ENCODE measurements at places on chromosomes 3 and 15.

DNA sequence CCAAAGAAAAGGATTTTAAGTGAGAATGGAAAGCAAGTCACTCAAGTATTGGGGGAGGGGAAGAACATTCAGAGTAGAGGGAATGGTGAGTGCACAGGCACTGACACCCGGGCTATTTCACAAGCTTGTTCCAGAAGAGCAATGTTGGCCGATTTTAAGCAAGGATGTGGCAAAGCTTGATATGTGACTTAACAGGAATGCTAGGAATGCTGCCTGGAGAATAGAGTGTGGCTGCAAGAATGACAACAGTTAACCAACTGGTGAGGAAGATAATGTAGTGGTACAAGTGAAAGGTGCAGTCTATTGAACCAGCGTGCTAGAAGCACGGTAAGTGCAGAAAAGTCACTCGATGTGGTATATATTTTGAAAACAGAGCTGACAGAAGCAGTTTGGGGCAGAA, 6.2 kb upstream of the CCDC80 start:
- DNase-seq = peak; percentile 32

DNA sequence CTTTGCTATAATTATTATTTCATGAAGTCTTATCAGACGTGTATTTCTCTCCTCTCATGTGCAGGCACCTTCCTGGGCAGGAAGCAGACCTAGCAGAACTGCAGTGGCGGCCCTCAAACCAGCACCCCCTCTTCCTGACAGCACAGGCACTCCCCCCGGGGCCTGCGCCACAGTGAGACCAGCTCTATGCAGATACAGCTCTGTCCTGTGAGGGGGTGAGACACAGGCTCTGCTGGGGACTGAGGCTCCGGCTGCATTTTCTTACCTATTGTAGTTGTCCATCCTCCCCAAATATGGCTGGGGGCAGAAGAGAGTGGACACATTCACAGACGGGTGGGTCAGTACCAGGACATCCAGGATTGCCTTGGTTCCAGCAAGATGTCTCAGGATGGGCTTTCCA, 5.0 kb downstream of the CISH start:
- no peak for DNase-seq

DNA sequence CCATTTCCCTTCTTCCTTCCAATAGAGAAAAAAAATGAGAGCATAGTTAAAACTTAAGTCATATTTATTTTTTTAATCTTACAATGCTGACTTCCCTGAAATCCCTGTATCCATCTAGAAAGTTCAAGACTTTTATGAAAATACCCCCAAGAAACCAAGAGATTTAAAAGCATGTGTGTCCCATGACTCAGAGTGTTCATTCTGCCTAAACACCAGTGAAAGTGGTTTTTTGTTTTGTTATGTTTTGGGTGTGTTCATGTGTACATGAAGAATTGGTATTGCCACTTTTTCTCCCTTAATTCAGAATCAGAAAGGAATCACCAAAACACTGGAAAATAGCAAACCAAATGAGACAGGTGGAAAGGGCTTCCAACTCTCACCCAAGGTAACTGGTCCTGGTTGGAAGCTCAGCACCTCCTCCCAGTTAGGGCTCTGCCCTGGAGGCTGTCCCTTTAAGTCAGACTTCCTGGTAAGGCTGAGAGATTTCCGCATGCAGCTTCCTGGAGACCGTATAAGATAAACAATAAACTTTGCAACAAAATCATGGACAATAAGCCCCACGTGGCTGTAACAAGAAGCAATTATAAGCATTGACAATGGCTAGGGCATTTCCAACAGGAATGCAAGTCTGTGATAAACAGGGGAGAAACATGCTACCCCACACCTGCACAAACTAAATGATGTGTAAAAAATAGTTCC, 121.9 kb upstream of the ARHGEF3 start:
- peak; percentile 51 for DNase-seq

DNA sequence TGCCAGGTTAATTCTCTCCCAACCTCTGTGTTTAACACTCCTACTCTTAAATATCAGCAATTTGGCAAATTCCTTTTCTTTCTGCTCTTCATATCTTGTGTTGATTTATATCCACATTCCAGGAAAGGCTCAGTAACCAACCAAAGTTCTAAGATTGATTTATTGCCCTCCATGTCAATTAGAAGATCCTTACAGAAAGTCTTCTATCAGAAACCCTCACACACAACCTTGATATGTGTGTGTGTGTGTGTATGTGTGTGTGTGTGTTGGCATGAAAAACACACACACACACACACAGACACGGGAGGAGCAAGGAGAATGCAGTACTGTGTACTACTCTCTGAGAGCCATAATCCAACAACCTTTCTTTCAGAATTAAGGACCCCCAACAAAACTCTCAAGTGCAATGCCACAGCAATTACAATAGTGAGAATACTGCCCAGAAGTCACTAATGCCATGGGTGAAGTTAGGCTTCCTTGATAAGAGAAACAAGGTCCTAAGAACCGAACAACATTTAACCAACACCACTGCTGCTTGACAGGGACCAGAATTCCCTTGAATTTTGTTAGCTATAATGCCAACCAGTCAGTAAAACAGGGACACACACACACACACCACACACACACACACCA, 1.1 kb downstream of the LSAMP start:
- no peak for DNase-seq

DNA sequence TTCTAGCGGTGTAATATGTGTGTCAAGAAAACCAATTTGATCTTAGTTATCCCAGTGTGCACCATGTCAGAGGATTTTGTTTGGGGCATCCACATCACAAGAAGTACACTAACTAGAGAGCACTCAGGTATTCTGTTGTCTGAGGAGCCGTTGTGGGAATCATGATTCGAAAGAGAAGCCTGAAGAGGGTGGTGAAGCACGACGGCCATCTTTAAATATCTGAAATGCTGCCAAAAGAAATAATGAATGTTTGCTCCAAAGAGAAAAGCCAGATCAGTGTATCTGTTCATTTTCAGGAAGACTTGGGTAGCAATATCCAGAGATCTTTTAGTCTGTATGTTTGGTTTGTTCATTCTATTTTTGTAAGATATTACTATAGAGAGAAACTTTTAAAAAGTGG, 180.7 kb downstream of the KLHL25 start:
- DNase-seq = no peak

- DNase-seq = no peak
Observed at GRCh38 chr3:117885011-117885441, 1149.6 kb downstream of the IGSF11 start.

DNA sequence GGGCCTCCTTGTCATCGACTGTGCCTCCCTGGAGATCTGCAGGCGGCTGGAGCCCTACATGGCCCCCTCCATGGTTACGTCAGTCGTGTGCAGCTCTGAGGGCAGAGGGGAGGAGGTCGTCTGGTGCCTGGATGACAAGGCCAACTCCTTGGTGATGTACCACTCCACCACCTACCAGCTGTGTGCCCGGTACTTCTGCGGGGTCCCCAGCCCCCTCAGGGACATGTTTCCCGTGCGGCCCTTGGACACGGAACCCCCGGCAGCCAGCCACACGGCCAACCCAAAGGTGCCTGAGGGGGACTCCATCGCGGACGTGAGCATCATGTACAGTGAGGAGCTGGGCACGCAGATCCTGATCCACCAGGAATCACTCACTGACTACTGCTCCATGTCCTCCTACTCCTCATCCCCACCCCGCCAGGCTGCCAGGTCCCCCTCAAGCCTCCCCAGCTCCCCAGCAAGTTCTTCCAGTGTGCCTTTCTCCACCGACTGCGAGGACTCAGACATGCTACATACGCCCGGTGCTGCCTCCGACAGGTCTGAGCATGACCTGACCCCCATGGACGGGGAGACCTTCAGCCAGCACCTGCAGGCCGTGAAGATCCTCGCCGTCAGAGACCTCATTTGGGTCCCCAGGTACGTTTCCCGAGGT, 146.5 kb downstream of the LRRK1 start:
- DNase-seq = no peak

GRCh38 chr15:89539027-89539426, 36.2 kb upstream of the TICRR start:
- DNase-seq = no peak

GRCh38 chr3:37715358-37715757, 146.3 kb upstream of the CTDSPL start:
- DNase-seq = no peak

- DNase-seq = no peak
Observed at GRCh38 chr3:97074546-97074945, 260.2 kb downstream of the EPHA6 start.

- DNase-seq = no peak
Observed at GRCh38 chr3:131762981-131763564, 260.3 kb upstream of the MRPL3 start.

DNA sequence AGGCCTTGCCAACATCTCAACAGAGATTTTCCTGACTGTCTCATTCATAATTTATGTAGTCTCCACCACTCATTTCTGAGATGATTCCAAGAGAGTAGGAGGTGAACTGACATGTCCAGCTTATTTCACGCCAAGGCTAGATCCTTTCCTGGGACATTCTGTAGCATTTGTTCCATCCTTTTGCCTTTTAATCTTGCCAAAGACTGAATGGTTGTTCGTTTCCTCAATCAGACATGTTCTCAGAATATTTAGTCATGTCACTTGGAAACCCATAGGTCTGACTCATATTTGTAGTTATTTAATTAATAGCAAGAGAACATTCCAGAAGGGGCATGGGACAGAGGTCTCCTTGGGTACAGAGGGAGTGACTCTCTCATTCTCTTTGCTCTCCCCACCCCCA, 80.9 kb downstream of the DHX36 start:
- no peak for DNase-seq

DNA sequence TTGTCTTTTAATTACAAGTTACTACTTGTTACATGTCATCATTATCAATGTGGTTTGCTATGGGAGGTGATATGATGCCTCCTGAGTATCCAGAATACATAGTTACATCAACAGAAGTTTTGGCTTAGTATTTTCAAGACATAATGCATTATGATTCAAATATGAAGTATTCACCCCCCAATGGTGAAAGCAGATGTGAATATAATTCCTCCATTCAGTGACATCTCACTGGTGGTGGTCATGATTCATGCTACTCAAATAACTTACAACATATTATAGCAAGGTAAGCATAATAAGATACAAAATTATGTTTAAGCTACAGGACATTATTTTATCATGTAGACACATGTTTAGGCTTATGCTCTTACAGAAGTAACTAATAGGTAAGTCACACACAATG, 34.9 kb upstream of the TTBK2 start:
- no peak for DNase-seq

All from Calu3 (cell line).